ENCODE measurements at places on chromosomes 13 and 19. TPM values are rescaled to one million over a fixed set of nuclear protein-coding genes. Genes with fewer than 3 reads are reported as not detected.

DNA sequence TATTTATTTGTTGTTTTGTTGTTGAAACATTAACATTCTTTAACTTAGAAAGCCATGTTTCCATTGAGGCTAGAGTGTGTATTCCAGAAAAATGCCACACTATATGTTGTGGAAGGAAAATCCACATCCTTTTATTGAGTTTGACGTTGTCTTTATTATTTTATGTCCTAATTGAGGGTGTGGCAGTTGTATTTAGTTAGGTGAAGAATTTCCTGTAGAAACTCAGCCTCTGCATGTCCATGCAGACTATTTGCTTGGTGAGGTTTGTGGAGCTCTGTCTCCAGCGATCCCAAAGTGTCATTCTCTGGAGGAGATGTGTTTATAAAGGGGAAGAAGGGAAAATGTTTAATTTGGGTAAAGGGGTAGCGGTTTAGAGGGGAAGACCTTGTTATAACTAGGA is 46.6 kb downstream of the AKAP11 start:
- DNase-seq: no peak

- DNase-seq: no peak
Measured at GRCh38 chr19:41872384-41872774, 4.7 kb upstream of the CD79A start.

DNA sequence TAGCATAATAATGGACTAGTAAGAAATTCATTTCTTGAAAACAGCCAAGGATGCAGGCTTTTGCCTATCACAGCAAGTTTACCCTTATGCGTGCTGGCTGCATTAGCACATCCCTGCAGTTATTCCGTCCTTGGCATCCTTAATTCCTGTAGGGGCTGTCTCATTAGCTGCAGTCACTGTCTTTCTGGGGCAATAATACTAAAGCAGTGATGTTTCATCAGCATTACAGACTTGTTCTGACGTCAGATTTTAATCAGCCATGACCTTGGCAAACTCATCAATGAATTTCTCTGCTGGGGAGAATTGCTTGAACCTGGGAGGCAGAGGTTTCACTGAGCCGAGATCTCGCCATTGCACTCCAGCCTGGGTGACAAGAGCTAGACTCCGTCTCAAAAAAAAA is 103.7 kb downstream of the RXFP2 start:
- no peak for DNase-seq

GRCh38 chr19:5911366-5911765 is 2.7 kb upstream of the CAPS start:
- no peak for DNase-seq

DNA sequence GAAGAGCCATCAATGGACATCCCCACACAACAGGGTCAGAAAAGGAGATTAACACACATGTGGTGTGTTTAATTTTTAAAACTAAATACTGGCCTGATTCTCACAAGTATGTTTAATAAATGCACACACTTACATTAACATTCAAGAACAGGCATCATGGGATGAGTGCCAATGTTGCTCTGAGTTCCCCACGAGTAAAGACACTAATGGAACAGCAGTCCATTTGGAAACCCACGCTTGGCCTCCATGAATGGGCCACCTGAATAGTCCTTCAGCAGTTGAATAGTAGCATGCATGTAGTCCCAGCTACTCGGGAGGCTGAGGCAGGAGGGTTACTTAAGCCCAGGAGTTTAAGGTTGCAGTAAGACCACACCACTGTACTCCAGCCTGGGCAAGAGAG is 195.2 kb upstream of the IPO5 start:
- DNase-seq: no peak

- no peak for DNase-seq
Measured at GRCh38 chr13:46531953-46532352, 21.0 kb upstream of the LRCH1 start.

GRCh38 chr19:8392017-8392591 is 1.9 kb downstream of the RAB11B start:
- DNase-seq: peak; percentile 82

- DNase-seq: no peak
Measured at GRCh38 chr19:33171916-33172359, 22.2 kb upstream of the LRP3 start.

GRCh38 chr19:38452430-38453366 is 19.2 kb downstream of the RYR1 start:
- no peak for DNase-seq

- peak; percentile 92 for DNase-seq
Measured at GRCh38 chr19:658916-659839, 3.8 kb downstream of the RNF126 start.

DNA sequence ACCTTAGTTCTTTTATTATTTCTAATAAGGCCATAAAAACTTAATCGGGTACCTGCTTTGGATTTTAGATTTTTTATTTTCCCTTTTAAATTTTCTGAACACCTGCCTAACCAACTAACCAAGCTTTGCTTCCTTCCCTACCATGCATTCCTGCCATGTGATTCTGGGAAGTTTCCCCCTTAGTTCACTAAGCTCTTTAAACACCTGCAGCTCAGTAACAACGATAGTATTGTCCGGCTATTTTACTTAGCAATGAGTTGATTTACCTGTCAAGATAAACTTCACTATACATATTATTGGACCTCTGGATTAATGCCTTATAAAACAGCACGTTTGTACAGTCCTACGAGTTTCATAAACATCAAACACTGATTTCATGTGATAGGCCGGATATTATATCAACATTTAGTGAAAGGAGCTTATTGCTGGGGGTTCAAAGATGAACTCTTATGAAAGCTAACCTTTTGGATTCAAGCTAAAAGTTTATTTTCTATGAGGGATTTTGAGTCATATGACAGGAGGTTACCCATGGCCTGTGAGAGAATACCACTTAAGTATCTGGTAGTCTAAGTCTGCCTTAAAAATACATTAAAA is 81.0 kb upstream of the STARD13 start:
- no peak for DNase-seq

- DNase-seq: no peak
Measured at GRCh38 chr13:110213461-110214074, 93.4 kb downstream of the COL4A1 start.

GRCh38 chr13:99344610-99345208 is 37.5 kb upstream of the GPR183 start:
- peak; percentile 68 for DNase-seq

DNA sequence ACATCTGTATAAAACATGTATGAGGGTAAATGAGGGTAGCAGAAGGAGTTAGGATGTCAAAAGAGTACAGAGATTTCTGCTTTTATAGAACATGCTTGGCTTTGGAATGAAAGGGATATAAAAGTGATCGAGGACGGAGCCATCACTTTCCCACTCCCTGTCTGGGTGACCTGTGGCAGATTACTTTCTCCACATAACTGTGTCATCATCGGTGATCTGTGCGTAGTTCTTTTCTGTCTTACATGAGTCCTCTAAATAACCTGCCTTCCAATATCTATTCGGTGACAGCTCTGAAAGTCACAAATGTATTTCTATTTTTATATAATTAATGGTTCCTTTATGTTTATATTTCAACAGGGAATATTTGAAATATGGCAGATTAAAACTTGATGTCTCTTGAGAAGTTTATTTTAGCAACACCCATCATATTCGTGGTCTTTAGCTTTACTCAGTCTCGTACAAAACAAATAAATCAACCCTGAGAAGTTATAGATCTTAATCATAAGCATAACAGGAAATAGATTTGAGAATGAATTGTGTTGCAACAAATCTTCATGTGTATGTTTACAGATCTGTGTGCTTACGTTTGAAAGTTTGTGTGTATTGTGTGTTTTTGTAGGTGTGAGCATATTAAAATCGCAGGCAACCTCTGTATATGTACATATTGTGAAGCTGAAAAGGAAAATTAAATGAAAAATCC is 1094.3 kb downstream of the EFNB2 start:
- no peak for DNase-seq

DNA sequence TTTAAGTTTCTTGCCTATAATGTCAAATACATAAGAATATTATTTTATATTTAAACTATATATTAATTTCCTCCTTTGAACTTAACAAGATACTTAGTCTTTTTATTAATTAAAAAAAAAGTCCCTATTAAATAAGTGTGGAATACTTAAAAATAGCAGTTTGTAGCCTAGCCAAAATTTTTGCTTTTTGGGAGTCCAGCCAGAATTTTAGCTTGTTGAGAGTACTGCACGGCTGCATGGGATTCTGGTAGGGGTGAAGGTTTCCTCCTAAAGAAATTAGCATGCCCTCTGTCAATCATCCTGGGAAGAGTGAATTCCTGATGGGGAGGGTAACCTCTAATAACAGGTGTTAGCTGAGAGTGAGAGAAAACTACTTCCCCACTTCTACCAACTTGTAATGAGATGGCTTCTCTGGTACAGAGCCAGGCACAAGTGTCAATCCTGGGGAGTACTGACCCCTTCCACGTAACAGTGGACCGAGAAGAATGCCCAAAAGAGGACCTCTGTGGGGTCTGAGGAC is 195.7 kb downstream of the SPRY2 start:
- no peak for DNase-seq

DNA sequence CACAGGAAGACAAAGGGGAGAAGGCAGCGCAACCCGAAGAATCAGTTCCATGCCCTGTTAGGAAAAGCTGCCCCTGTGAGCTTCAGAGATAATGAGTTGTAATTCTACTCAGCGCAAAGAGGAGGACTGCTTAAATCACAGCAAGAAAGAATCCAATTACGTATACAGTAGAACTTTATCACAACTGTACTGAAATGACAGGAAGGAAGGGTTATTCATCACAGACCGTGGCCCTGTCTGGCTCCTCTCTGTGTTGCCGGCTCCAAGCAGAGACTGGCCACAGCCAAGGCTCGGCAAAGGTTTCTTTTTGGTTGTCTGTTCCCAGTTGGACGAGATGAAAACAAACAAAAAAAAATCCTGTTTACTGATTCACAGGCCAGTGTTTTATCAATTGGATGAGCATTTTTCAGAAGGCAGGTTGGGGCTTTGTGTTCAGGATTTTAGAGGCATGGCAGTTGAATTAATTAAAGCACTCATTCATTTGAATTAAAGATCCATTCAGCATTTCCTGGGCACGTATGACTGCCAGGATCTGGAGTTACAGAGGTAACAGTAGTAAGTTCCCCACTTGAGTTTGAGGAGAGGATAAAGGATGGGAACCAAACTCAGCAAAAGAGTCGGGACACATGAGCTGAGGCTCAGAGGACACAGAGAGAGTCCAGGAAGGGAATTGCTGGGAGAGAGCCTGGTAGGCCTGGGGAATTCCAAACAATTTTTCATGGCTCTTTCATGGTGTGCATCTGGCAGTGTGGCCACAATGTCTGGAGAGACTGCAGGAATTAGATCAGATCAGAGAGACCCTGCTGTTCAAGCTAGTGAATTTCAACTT is 341.0 kb downstream of the DNAJC15 start:
- no peak for DNase-seq

DNA sequence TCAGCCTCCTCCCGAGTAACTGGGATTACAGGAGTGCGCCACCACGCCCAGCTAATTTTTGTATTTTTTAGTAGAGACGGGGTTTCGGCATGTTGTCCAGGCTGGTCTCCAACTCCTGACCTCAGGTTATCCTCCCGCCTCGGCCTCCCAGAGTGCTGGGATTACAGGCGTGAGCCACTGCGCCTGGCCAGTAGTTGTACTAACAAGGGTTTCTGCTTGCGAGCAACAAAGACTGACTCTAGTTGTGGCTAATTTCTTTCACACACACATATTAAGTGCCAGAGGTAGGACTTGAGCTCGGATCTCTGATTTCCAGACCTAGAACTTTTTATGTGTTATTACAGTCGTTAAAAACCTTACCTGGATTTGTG is 635 bp upstream of the PCCA start:
- no peak for DNase-seq

GRCh38 chr19:3608750-3609322 is 2.2 kb upstream of the TBXA2R start:
- DNase-seq: no peak

- DNase-seq: no peak
Measured at GRCh38 chr13:50069261-50069660, 54.0 kb downstream of the KCNRG start.

- no peak for DNase-seq
Measured at GRCh38 chr13:31476753-31477152, 262.6 kb upstream of the RXFP2 start.

DNA sequence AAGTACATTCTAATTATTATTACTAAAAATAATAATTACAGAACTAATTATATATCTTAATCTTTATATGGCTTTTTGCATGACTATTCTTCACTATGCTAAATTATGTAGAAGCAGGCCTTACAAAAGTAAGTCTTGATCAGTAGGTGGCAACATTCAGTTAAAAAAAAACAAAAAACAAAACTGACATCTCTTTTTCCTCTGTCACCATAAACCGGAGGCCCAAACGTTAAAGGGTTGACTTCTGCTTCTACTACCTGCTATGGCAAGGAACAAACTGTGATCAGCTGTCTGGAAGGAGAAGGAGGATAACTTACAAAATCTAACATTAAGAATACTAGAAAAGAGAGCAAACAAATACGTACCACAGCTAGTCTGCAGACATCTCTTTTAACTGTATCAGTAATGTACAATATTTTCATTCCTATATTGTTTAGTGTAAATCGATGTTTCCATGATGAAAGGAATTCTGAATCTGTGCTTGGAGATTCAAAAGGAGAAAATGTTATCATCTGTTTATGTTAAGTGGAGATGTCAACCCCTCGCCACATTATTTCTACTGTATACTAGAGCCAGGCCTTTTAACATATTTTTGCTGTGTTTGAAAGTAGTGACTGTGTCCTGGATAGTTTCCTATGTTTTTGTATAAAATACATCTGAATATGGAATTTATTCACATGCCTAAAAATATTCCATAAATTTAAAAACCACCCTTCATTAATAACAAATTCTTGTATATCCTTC is 1525.4 kb downstream of the SLITRK1 start:
- DNase-seq: no peak

- no peak for DNase-seq
Measured at GRCh38 chr13:106691861-106692260, 123.9 kb upstream of the ARGLU1 start.

DNA sequence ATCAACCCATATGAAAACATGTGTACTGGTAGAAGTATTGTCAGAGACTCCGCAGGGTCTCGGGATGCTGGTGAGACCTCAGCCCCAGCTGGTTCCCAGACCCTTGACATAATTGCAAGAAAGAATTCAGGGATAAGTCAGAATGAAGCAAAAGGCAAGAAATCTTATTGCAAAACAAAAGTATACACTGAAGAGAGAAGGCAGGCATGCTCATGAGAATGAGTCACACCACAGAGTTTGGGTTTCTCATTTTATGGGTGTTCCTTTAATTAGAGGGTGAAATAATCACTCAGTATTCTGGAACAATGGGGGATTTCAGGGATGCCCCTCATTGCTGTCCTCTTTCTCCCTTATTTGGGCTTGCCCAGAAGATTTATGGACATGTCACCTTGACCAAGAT is 1423.8 kb upstream of the MIR17HG start:
- no peak for DNase-seq

- DNase-seq: no peak
Measured at GRCh38 chr19:33022472-33023116, 42.1 kb downstream of the RHPN2 start.

PEAK3 gene
- 0.90 TPM for total RNA-seq

CAPN12 gene
- total RNA-seq: 1.9 TPM

SIAH3 gene
- 0.05 TPM for total RNA-seq

ACER1 gene
- not detected for total RNA-seq

TJP3 gene
- 0.10 TPM for total RNA-seq

TMEM259 gene
- total RNA-seq: 96.5 TPM

ZNF541 gene
- total RNA-seq: 0.19 TPM

SLITRK1 gene
- not detected for total RNA-seq

IGFL3 gene
- not detected for total RNA-seq

FTL gene
- 3,275 TPM for total RNA-seq

ZNF229 gene
- total RNA-seq: 3.4 TPM

CGB1 gene
- total RNA-seq: not detected

Data from posterior vena cava (tissue), 2 donors.